ENCODE measurements at places on chromosomes 1 and 21. TPM values are rescaled to one million over a fixed set of nuclear protein-coding genes. Genes with fewer than 3 reads are reported as not detected.
A peak's percentile ranks its signal among the peaks of the same experiment; 100 is the strongest.

Gene ALX3
- not detected for polyA plus RNA-seq

- no peak for DNase-seq
Measured at GRCh38 chr1:30855686-30856259, 52.8 kb downstream of the SDC3 start.

- DNase-seq: no peak
Measured at GRCh38 chr1:242634732-242635131, 110.2 kb upstream of the PLD5 start.

GRCh38 chr21:32182449-32182848 is 96.4 kb downstream of the MIS18A start:
- no peak for DNase-seq

GRCh38 chr1:7650801-7651200 is 120.3 kb upstream of the VAMP3 start:
- no peak for DNase-seq

DNA sequence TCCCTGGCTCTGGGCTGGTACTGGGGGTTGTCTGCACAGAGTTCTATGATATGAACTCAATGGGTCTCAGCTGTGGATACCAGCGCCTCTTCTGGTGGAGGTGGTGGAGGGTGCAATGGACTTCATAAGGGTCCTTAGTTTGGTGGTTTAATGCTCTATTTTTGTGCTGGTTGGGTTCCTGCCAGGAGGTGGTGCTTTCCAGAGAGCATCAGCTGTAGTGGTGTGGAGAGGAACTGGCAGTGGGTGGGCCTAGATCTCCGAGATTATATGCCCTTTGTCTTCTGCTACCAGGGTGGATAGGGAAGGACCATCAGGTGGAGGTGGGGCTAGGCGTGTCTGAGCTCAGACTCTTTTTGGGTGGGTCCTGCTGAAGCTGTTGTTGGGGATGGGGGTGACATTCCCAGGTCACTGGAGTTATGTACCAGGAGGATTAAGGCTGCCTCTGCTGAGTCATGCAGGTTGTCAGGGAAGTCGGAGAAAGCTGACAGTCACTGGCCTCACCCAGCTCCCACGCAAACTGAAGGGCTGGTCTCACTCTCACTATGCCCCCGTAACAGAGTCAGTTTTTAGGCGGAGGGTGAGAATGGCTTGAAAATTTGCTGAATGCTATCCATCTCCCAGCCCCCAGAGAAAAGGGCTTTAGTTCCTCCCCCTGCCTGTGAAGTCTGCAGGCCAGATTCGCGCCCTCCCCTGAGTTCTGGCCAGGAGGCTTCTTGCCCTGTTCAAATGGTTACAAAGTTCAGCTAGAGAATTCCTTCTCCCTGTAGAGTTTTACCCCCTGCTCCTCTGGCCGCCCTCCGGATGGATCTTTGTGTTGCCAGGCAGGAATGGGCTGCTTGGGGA is 902.9 kb downstream of the LTN1 start:
- no peak for DNase-seq

DNA sequence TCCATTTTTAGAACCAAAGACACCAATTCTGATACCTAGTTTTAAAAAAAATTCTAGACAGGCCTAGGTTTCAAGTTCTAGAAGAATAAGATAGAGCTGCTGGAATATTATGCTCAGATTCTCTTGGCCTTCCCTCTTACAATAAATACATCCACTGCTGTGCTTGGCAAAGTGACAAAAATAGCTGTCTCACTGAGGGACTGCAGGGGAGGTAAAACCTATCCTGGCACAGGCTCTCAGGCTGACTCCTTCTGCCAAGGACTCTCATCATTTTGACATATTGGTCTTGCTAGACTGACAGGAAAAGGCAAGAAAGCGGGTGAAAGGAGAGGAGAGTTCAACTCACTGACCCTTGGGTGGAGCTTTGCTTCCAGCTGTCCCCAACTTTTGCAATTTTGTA is 197.0 kb upstream of the LHX8 start:
- peak; percentile 5 for DNase-seq

DNA sequence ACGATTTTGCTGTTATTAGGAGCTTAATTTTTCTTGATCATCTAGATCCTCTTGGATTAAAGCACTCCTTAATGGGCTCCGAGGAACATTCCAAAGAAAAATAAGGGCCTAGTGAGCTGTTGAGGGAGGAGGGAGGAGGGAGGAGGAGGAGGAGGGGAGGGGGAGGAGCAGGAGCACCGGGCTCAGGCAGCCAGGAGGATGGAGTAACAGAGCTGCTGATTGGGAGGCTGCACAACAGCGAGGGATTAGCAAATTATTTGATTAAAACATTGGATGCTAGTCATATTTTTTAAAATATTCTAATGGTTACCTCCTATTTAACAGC is 302.1 kb upstream of the RRP15 start:
- DNase-seq: no peak

GRCh38 chr1:53163291-53163768 is 20.9 kb upstream of the SLC1A7 start:
- no peak for DNase-seq

GRCh38 chr1:59279645-59280044 is 17.2 kb upstream of the FGGY start:
- no peak for DNase-seq

DNA sequence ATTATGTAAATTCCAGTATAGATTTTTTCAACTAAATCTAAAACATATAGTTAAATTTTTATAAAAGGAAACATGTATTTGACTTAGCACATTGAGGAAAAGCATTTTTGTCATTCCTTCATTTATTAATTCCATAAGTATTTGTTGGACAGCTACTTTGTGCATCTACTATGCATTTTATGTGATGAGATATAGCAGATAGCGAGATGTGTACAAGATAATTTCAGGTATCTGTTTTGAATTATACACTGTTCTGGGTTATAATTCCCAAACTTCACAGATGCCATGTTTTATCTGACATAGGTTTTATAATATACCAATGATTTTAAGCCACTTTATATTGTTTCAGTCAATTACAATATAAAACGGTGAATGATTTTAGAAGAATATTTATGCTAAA is 398.7 kb downstream of the USH2A start:
- no peak for DNase-seq

- no peak for DNase-seq
Measured at GRCh38 chr1:36322786-36323635, 434 bp downstream of the EVA1B start.

GRCh38 chr1:147762233-147763024 is 2.0 kb upstream of the GJA5 start:
- DNase-seq: no peak

- DNase-seq: peak; percentile 8
Measured at GRCh38 chr1:149844101-149844500, 55.3 kb upstream of the BOLA1 start.

GRCh38 chr1:208528578-208529240 is 284.5 kb upstream of the PLXNA2 start:
- DNase-seq: peak; percentile 73

- no peak for DNase-seq
Measured at GRCh38 chr1:158969166-158969565, 37.8 kb downstream of the PYHIN1 start.

DNA sequence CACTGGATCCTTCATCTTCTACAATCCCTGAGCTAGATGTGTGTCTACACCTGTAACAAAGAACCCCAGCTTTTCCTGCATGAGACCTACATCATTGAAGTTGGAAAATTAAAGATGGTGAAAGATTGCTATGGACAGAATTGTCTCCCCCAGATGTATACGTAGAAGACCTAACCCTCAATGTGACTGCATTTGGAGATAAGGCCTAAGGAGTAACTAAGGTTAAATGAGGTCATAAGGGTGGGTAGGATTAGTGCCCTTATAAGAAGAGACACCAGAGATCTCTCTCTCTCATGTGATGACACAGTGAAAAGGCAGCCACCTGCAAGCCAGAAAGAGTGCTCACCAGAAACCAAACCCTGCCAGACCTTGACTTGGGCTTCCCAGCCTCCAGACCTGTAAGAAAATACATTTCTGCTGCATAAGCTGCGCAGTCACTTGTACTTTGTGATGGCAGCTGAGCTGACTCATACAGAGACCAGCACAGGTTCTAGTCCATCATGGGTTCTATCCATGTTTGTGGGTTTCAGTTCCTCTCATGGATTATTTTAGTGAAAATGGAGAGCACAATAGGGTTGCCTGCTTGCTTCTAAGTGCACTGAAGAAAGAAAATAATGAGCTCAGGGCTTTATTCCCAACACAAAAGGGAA is 180.8 kb downstream of the TPR start:
- DNase-seq: no peak

DNA sequence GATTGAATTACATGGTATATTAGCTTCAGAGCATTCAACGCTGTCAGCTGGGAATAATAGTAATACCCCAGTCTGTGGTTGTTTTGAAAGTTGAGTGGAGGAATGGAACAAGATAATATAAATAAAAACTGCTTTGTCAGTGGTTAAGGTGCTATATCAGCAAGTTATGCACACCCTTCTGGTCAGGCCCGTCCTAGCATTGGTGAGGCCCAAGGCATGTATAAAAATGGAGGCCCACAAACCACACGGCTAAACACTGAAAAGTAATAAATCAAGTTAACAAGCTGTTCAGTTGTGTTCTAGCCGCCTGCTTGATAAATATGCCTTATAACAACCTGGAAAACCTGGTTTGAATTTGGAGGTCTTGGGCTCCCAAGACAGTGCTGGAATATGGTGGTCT is 77.4 kb downstream of the PSMG1 start:
- DNase-seq: no peak

- no peak for DNase-seq
Measured at GRCh38 chr1:57235730-57236510, 187.9 kb downstream of the DAB1 start.

DNA sequence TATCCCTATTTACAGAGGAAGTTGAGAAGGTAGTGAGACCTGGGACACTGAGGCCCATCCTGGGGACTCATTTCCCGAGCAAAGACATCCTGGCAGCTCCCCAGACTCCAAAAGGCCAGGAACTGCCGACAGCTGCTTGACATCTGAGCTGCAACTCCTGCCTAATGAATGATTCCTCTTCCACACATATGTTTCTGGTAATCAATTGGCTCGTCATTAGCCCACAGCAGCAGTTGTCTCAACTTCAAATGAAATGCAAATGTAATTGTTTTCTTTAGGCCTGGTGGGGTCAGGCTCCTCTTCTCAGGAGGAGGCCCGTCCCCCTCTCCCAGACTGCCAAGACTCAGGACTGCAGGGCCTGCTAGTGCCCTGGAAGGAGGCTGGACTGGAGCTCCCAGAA is 61.8 kb upstream of the DISP3 start:
- no peak for DNase-seq

Gene F5
- polyA plus RNA-seq: 7.3 TPM

GRCh38 chr1:70990469-70991253 is 57.0 kb downstream of the PTGER3 start:
- DNase-seq: peak; percentile 5

Gene SPATA46
- polyA plus RNA-seq: 0.80 TPM

DNA sequence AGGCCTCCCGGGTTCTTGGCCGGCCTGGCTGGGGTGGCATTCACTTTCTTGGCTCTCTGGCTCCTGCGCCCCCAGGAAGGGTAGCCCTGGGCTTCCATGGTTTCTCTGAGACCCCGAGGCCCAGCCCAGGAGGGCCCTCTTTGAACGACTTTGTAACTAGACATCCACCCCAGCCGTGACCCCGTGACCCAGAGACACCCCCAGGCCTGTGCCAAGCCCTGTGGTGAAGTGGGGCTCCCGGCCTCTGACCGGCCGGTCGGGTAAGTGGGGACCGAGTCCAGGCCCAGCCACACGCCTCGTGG is 64.0 kb downstream of the COL18A1 start:
- DNase-seq: no peak

Gene BTBD8
- 7.9 TPM for polyA plus RNA-seq

- no peak for DNase-seq
Measured at GRCh38 chr1:37258068-37258467, 216.3 kb upstream of the ZC3H12A start.

DNA sequence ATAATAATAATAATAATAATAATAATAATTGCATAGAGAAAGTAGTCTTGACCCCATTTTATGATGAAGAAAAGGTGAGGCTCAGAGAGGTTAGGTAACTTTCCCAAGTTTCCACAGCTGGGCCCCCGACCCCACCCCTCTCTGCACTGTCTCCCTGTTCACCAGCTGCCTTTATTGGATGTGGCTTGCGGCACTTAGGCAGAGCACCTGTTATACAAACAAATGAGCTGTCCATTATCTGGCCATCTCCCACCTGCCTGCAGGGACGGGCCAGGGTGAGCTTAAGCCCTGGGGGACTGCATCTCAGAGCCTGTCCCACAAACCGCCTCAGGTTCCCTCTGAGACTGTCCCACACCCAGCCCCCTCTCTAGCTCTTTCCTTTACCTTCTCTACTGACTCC is 10.1 kb upstream of the EFNA1 start:
- no peak for DNase-seq
